Left hindlimb (tissue), 1 donor: ENCODE measurements at places on chromosomes 6 and 20.
A peak's percentile ranks its signal among the peaks of the same experiment; 100 is the strongest.

DNA sequence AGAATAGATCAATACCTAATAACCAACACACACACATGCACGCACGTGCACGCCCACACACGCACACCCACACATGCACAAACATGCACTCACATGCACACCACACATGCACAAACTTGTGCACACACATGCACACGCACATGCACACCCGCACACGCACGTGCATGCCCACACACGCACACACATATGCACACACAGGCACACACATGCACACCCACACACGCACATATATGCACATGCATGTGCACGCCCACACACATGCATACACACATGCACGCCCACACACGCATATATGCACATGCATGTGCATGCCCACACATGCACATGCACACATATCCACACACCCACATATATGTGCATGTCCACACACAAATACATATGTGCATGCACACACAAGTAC, 26.2 kb upstream of the CHRNA4 start:
- DNase-seq = no peak

DNA sequence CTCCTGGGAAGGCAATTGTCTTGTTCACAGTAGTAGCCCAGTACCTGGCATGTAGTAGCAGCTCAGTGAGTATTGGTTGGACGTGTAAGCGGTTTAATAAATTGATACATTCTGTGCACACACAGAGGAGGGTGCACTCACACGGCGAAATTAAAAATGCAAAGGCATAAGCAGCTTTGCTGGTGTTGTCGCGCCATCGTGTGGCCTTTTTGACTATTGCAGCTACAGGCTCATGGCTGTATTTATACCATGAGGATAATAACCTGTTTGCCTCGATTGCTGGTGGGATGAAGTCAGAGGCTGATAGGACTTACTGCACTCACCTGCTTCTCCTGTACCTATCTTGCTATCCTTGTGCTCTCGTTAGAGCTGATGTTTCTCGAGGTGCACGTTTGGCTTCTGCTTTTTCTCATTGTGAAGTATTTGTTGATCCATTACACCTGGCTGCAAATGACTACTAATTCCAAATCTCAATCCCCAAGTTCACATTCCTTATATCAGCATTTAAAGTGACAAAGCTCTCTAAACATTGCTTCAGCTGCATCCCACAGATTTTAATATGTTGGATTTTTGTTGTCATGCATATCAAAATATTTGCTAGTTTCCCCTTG, 61.5 kb downstream of the TBXT start:
- peak; percentile 68 for DNase-seq

GRCh38 chr6:146028851-146029572, at the start of gene GRM1:
Gene GRM1 (plus strand): TSS chr6:146029062. CDS start chr6:146029518, 456 bp downstream.
- DNase-seq = no peak

GRCh38 chr6:151075930-151076555, 163.7 kb upstream of the AKAP12 start:
- no peak for DNase-seq

DNA sequence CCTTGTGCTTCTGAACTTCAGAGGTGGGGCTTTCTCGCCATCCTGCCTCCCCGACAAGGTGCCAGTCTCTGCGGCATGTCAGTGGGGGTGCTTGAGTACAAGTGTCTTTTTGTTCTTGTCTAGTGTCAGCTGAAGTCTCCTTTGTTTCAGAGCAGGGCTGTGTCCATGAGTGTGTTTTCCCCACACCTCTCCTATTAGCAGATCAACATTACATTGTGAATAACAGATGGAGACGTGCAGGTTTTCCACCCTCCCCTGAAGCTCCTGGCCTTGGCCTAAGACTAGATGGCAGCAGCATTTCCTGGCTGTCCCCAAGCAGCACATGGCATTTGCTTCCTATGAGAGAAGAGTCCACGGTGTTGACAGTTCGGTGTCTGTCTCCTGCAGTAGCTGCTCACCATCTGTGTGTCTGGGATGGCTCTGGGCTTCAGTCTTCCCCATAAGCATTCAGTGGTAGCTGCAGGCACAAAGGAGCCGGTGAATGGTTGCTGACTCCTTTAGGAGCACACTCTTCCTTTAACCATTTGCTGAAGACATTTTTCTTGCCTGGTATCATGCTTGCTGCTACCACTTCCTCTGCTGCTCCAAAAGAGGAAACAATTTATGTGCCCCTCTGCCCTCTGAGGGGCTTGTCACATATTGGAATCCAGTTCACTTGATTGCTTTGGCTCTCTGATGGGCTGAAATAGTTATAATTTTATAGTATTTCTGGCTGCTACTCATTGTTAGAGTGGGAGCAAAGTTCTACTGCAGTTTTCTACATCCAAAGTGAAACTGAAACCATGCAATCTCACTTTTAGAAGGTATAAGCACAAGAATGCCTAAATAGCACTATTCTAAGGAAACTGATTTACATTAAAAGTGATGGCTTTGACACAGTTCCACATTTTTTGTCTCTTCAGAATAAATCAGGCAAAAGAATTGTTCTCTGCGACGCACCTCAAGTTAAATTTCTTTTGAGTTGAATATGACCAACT, 913.0 kb downstream of the C6orf118 start:
- no peak for DNase-seq

GRCh38 chr6:156976216-156977127, 199.3 kb downstream of the ARID1B start:
- DNase-seq = no peak
